ENCODE measurements at places on chromosomes 2 and 18.
A peak's percentile ranks its signal among the peaks of the same experiment; 100 is the strongest.

GRCh38 chr2:9178110-9178903 is 28.3 kb upstream of the ASAP2 start:
- no peak for DNase-seq
- no peak overlapping the region for H3K4me3 ChIP-seq
- H3K27ac ChIP-seq = no peak overlapping the region
- H3K27me3 ChIP-seq = peaks cover 16% of the 10 kb centered on the region

- H3K27ac ChIP-seq = no peak overlapping the region
- H3K4me1 ChIP-seq = no peaks in the 10 kb centered on the region
- H3K4me3 ChIP-seq = no peak overlapping the region
Observed at GRCh38 chr2:128503399-128504245, 185.0 kb upstream of the HS6ST1 start.

DNA sequence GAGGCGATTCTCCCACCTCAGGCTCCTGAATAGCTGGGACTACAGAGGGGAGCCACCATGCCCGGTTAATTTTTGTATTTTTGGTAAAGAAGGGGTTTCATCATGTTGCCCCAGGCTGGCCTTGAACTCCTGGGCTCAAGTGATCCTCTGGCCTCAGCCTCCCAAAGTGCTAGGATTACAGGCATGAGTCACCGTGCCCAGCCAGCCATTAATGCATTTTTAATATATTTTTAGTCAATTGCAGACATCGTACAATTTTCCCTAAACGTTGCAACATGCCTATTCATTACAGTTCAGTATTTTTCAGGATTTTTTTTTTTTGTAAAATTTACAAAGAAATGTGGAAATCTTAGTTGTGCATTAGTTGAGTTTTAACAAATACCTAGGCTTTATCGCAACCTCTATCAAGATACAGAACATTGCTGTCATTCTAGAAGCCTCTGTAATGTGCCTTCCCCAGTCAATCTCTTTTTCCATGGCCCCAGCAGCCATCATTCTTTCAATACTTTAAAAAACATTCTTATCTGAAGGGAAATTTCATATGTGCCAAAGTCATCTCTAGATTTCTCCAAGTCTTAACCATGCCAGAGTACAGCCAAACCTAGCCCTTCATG is 14.7 kb downstream of the NABP1 start:
- H3K27ac ChIP-seq = no peak overlapping the region
- no peak overlapping the region for H3K4me3 ChIP-seq
- no peaks in the 10 kb centered on the region for H3K27me3 ChIP-seq
- DNase-seq = no peak
- peaks cover 14% of the 10 kb centered on the region for H3K4me1 ChIP-seq

DNA sequence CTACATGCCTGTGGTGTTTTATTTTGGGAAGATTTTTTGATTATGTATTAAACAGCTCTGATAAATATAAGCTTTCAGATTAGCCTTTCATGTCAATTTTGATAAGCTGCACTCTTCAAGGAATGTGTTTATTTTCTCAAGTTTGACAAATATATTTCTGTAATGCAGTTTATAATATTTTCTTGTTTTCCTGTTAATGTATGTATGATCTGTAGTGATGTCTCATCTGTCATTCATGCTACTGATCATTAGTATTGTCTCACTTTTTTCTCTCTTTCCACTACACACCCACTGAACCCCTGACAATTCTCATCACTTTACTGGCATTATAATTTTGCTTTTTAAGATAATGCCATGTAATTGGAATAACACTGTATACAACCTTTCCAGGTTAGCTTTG is 100.9 kb downstream of the TMEM18 start:
- no peak overlapping the region for H3K27ac ChIP-seq
- H3K4me1 ChIP-seq = no peaks in the 10 kb centered on the region
- H3K36me3 ChIP-seq = no peaks in the 10 kb centered on the region
- H3K4me3 ChIP-seq = no peak overlapping the region
- no peak for DNase-seq

DNA sequence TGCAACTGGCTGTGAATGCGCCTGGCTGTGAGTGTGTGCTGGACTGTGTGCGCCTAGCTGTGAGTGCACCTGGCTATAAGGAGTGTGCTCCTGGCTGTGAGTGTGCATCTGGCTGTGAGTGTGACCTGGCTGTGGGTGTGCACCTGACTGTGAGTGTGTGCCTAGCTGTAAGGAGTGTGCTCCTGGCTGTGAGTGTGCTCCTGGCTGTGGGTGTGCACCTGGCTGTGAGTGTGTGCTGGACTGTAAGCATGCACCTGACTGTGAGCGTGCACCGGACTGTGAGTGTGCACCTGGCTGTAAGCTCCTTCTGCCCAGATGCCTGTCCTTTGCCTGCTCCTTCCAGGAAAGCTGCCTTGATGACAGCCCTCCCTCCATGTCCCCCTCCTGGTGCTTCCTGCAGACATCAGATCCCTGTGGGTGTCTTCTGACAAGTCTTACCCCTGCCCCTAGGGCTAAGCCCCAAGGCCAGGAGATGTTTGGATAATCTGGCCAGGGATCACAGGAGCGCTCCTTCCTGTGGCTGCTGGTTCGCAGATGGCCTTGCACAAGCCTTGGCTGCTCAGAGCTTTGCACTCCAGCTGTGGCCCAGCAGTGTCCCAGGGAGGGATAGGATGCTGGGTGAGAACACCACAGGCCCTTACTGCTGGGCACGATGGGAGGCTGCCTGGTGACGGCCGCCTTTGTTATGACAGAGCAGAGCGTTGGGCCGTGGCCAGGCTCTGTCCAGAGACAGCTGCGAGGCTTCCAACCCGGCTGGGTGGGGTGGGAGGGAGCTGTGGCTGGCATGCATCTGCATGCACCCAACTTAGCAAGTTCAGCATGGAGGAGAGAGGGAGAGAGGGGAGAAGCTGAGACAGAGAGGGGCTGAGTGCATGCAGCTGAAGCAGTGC is 89.9 kb downstream of the GLI2 start:
- H3K27me3 ChIP-seq = no peaks in the 10 kb centered on the region
- no peaks in the 10 kb centered on the region for H3K4me1 ChIP-seq
- no peak overlapping the region for H3K4me3 ChIP-seq

DNA sequence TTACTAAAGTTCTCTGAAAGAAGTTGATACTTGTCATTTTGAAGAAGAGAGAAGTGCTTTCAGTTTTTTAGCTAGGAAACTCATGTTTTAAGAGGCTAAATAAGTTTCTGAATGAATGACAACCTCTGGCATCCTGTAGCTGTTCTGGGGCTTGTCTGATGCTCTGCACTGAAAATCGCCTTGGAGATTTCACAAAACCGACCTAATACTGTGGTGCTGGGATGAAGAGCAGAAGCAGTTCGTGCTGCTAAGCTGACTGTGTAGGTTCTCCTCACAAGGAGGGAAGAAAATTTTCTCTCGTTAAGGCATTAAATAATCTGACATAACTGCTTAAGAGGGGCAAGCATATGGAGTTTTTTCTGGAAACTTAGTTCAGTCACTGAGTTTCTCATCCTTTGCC is 193.2 kb downstream of the LTBP1 start:
- no peak overlapping the region for H3K4me3 ChIP-seq
- DNase-seq = no peak
- H3K36me3 ChIP-seq = no peaks in the 10 kb centered on the region
- H3K4me1 ChIP-seq = no peaks in the 10 kb centered on the region
- H3K27ac ChIP-seq = no peak overlapping the region
- no peaks in the 10 kb centered on the region for H3K27me3 ChIP-seq

DNA sequence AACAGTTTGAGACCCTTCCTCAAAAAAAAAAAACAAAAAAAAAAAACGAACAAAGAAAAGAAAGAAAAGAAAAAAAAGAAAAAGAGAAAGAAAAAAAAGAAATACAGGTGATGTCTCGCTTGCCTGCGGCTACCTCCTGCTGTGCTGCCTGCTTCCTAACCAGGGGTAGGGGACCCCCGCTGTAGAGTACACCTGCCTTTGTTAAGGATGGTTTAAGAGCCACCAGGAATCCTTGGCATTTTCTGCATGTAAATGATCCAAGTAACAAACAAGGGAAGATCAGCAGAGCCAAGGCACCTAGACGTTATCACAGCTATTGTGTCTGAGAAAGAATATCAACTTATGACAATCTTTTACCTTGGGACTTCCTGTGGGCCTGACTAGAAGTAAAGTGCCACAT is 856.8 kb upstream of the GCFC2 start:
- DNase-seq = no peak
- H3K4me1 ChIP-seq = no peaks in the 10 kb centered on the region
- H3K4me3 ChIP-seq = no peak overlapping the region

- H3K27me3 ChIP-seq = peaks cover 47% of the 10 kb centered on the region
- peaks cover 4% of the 10 kb centered on the region for H3K4me1 ChIP-seq
- H3K27ac ChIP-seq = no peak overlapping the region
- DNase-seq = no peak
Observed at GRCh38 chr18:7568426-7568825, 1.3 kb downstream of the PTPRM start.

DNA sequence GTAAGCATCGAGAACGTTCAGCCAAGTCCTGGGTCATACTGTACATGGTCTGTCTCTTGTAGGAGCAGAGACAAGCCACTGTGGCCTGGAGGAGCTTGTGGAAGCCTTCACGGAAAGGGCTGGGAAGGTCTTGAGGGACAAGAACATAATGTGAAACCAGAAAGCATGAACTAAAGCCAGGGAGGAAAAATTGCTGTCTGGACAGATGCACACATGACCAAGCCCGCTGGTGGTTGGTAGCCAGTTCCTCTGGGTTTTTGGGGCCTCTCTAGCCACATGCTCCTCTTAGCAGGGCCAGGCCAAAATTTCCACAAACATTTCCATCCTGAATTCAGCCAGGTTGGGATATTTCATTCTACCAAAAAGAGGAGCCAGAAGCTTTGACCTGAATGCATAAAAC is 196.2 kb upstream of the SIX2 start:
- H3K27me3 ChIP-seq = peaks cover 7% of the 10 kb centered on the region
- no peaks in the 10 kb centered on the region for H3K4me1 ChIP-seq
- no peak overlapping the region for H3K4me3 ChIP-seq
- no peak overlapping the region for H3K27ac ChIP-seq
- H3K36me3 ChIP-seq = no peaks in the 10 kb centered on the region

DNA sequence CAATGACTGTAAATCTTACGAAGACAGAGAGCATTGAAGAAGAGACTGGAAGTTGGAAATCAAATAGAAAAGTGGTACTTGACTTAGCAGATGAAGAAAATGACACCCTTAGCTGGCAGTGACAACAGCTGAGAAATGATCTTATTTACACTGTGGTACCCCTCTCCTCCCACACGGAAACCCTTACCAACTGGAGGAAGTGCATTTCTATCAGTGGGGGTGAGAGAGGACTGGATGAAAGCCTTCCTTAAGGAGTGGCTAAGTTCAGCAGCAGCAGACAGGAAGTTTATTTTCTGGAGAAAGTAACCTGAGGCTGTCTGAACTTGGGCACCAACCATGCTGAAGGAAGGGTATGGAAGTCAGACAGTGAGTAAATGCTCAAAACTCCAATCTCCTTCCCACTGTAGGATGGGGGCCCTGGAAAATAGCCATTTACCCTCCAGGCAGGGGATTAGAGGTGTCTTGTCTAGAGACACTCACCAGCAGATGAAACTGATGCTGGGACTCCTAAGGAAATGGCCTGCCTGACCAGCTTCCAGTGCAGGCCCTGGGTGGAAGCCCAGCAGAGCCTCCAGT is 160.2 kb upstream of the NCK2 start:
- H3K4me3 ChIP-seq = no peak overlapping the region
- no peaks in the 10 kb centered on the region for H3K36me3 ChIP-seq
- peaks cover 22% of the 10 kb centered on the region for H3K4me1 ChIP-seq
- no peak overlapping the region for H3K27ac ChIP-seq

GRCh38 chr2:218785103-218785502 is 3.2 kb downstream of the CYP27A1 start:
- peaks cover 4% of the 10 kb centered on the region for H3K4me1 ChIP-seq
- H3K36me3 ChIP-seq = no peaks in the 10 kb centered on the region
- H3K4me3 ChIP-seq = no peak overlapping the region
- H3K27ac ChIP-seq = no peak overlapping the region

DNA sequence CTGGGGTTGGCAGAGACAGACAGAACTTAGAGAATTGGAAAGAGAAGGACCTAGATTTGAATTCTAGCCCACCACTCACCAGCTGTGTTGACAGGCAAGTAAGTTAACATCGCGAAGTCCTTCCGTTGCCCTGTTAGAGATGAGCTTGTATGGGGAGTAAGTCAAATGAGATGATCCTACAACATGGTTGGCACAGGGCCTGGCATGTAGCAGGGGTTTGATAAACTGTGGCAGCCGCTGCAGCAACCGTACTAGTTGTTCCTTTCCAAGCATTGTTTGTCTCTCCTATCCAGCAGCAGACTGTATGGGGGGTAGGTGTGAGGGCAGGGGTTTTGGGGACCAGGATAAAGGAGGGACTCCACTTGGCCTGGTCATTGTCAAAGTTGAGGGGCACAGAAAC is 16.0 kb downstream of the TET3 start:
- H3K27ac ChIP-seq = no peak overlapping the region
- peaks cover 63% of the 10 kb centered on the region for H3K4me1 ChIP-seq
- no peak for DNase-seq
- H3K36me3 ChIP-seq = peaks cover 11% of the 10 kb centered on the region

DNA sequence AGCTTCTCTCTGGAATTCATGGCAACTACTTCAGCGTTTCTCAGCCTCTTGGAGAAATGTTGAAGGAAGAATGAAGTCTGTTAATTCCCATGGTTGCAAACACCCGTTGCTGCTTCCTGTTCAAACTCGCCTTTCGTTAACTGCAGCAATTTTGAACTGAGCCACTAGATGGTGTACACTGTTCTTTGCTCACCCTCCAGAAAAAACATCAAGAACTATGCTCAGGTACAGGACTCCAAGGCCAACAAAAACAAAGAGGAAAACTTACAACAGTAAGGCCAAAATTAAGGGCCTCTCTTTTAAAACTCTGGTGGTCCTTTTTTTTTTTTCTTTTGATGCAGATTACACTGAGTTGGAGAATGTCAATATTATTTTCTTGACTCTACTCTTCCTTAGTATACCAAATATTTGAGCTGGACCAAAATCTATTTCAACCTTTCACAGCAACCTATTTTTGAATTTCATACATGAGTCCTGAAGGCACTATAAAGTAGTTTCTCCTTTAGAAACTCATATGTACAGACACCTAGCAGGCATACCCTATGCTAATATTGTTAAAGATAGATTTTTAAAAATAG is 58.2 kb downstream of the KLHL14 start:
- no peak overlapping the region for H3K4me3 ChIP-seq
- no peak overlapping the region for H3K27ac ChIP-seq
- DNase-seq = peak; percentile 32
- H3K4me1 ChIP-seq = no peaks in the 10 kb centered on the region
- no peaks in the 10 kb centered on the region for H3K36me3 ChIP-seq

GRCh38 chr2:113791697-113792590 is 35.5 kb upstream of the SLC35F5 start:
- peaks cover 5% of the 10 kb centered on the region for H3K27me3 ChIP-seq
- peak overlapping the region; percentile 7 for H3K4me3 ChIP-seq
- H3K4me1 ChIP-seq = peaks cover 18% of the 10 kb centered on the region
- H3K27ac ChIP-seq = peak overlapping the region; percentile 39
- no peak for DNase-seq
- H3K36me3 ChIP-seq = no peaks in the 10 kb centered on the region

GRCh38 chr2:43461453-43462073 is 134.3 kb downstream of the THADA start:
- DNase-seq = no peak
- H3K27me3 ChIP-seq = no peaks in the 10 kb centered on the region
- H3K4me1 ChIP-seq = peaks cover 10% of the 10 kb centered on the region
- H3K27ac ChIP-seq = no peak overlapping the region
